ENCODE measurements at places on chromosomes 2 and 18. TPM values are rescaled to one million over a fixed set of nuclear protein-coding genes. Genes with fewer than 3 reads are reported as not detected.

DNA sequence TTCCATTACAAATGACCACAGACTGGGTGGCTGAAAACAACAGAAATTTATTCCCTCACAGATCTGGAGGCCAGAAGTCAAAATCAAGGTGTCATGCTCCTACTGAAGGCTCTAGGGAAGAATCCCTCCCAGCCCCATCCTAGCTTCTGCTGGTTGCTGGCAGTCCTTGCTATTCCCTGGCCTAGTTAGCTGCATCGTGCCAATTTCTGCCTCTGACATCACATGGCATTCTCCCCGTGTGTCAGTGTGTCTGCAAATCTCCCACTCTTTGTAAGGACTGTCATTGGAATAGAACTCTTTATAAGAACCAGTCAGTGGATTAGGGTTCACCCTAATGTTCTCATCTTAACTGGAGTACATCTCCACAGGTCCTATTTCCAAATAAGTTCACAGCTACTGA, 30.5 kb upstream of the NCKAP5 start:
- DNase-seq, result no peak
- peaks cover 9% of the 10 kb centered on the region for H3K4me1 ChIP-seq
- no peaks in the 10 kb centered on the region for H3K36me3 ChIP-seq
- no peaks in the 10 kb centered on the region for H3K27me3 ChIP-seq
- H3K4me3 ChIP-seq, result no peak overlapping the region

DNA sequence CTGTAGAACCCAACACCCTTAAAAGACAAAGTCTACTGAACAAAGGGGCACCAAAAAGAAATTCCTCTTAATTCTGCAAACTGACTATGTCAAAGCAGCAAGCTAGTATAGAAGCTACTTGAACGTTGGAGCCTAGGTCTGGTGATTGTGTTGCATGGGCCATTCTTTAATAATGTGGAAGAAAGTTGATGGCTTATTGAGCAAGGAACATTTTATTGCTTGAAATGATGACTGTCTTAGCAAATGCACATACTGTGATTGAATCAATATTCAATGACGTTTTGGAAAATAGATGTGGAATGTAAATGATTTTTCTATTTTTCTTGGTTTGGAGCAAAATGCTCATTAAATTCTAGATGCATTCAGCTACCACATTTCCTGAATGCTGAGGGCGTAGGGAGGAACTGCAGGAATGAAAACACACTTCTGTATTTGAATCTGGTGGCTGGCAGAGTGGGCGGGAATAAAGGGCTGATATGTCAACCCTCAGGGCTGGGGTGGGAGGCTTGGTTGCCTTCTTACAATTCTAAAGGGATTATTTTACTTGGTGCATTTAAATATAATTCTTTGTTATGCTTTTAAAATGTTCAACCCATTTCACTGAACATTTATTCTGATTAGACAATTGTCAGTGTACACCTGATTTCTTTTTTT, 26.5 kb downstream of the MYO3B start:
- no peaks in the 10 kb centered on the region for H3K27me3 ChIP-seq
- no peak overlapping the region for H3K4me3 ChIP-seq
- H3K36me3 ChIP-seq, result no peaks in the 10 kb centered on the region
- DNase-seq, result no peak

- H3K27ac ChIP-seq, result no peak overlapping the region
- H3K36me3 ChIP-seq, result peaks cover 68% of the 10 kb centered on the region
- H3K27me3 ChIP-seq, result no peaks in the 10 kb centered on the region
- no peak overlapping the region for H3K4me3 ChIP-seq
- H3K4me1 ChIP-seq, result no peaks in the 10 kb centered on the region
- no peak for DNase-seq
Observed at GRCh38 chr2:151423760-151424159, 14.1 kb downstream of the RIF1 start.

DNA sequence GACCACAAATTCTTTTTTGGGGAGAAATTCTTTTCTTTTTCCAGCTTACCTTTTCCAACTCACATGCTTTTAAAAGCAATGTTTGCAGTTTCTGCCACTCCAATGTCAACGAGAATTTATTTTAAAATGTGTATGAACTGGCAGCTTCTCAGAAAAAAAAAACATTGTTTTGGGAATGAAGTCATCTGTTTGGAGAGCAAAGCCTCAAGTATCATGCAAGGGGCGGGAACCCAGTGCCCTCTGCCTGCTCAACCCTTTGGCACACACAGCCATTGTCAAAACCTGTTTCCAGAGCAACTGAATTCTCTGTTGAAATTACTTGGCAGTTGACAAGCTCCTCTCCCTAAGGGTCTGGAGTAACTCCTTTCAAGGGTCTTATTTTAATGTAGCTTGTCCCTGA, 128.5 kb downstream of the QPCT start:
- H3K4me1 ChIP-seq, result no peaks in the 10 kb centered on the region
- no peak overlapping the region for H3K27ac ChIP-seq
- no peak for DNase-seq
- H3K4me3 ChIP-seq, result no peak overlapping the region

DNA sequence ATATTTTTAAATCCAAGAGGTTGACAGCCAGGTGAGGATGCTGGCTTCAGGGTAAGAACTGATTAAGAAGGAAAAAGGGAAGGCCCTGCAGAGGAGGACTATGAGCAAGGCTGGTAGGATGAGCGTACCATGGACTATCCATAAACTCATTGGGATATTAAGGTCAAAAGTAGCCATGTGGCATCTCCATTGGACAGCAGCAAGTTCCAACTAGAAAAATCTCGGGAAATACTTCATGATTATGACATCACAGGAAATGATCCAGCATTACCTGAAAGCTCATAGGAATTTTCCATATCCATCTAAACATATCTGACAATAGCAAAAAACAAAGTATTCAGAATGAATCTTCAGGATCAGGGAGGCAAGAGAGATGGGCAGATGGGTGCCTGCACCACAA, 34.2 kb downstream of the TGFA start:
- no peak for DNase-seq
- no peaks in the 10 kb centered on the region for H3K27me3 ChIP-seq
- H3K36me3 ChIP-seq, result no peaks in the 10 kb centered on the region
- H3K4me3 ChIP-seq, result no peak overlapping the region
- H3K4me1 ChIP-seq, result no peaks in the 10 kb centered on the region
- H3K27ac ChIP-seq, result no peak overlapping the region

DNA sequence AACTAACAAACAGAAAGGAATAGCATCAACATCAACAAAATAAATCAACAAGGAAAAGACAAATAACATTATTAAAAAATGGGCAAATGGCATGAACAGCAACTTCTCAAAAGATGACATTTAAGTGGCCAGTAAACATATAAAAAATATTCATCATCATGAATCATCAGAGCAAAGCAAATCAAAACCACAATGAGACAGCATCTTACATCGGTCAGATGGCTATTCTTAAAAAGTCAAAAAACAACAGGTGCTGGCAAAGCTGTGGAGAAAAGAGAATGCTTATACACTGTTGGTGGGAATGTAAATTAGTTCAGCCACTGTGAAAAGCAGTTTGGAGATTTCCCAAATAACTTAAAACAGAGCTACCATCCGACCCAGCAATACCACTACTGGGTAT, 327.1 kb downstream of the CMPK2 start:
- H3K4me3 ChIP-seq, result no peak overlapping the region
- H3K27ac ChIP-seq, result no peak overlapping the region
- H3K27me3 ChIP-seq, result no peaks in the 10 kb centered on the region
- no peak for DNase-seq
- H3K4me1 ChIP-seq, result no peaks in the 10 kb centered on the region

GRCh38 chr2:221407765-221408164, 164.3 kb downstream of the EPHA4 start:
- no peak for DNase-seq
- no peaks in the 10 kb centered on the region for H3K4me1 ChIP-seq
- H3K36me3 ChIP-seq, result no peaks in the 10 kb centered on the region
- H3K27ac ChIP-seq, result no peak overlapping the region
- no peak overlapping the region for H3K4me3 ChIP-seq
- H3K27me3 ChIP-seq, result no peaks in the 10 kb centered on the region

- no peaks in the 10 kb centered on the region for H3K36me3 ChIP-seq
- no peak for DNase-seq
- H3K27ac ChIP-seq, result no peak overlapping the region
- no peak overlapping the region for H3K4me3 ChIP-seq
Observed at GRCh38 chr2:100893392-100894104, 73.6 kb downstream of the NPAS2 start.

DNA sequence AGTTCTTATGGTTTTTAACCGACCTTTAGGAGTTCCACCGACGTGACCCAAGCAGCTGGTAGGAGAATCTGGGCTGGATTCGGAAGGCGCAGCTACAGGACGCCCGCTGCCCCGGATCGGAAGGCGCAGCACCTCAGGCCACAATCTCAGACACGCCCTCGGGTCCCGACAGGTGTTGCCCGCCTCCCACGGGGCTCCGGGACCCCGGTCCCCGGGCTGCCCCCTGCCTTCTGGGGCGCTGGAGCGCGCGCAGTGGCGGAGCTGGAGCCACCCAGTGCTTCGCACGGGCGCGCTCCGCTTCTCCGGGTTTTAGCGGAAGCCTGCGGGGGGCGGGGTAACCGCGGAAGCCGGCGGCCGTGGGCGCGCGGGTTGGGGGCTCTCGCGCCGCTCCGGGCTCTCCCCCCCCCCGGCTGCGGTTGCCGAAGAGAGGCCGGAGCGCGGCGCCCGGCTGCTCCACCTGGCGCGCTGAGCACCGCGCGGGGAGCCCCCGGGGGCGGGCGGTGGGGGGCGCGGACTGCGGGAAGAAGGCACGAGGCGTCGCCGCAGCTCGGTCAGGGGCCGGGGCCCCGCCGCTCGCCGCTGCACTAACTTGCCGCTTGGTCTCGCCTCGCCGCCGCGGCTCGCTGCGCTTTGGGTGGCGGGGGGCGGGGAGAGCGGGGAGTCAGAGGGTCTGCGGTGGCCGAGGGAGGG, 718.8 kb downstream of the DPP10 start:
- DNase-seq, result peak; percentile 11
- H3K27ac ChIP-seq, result no peak overlapping the region
- H3K36me3 ChIP-seq, result no peaks in the 10 kb centered on the region
- peaks cover 8% of the 10 kb centered on the region for H3K27me3 ChIP-seq

DNA sequence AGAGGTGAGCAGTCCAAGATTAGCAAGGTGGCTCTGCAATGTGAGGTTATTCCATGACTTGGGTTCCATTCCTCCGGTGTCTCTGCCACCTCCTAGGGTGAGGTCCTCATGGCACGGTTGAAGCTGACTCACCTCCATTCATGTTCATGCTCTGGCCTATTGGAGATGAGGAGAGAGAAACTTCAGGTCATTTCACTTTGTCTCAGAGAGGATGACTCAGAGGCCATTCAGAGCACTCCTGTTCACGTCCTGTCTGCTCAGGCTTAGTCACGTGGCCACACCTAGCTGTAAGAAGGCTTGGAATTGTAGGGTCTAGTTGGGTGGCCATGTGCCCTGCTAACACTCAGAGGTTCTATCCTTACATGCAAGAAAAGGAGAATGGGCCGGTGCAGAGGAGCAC, 67.5 kb upstream of the MBOAT2 start:
- DNase-seq, result no peak
- no peaks in the 10 kb centered on the region for H3K36me3 ChIP-seq
- H3K4me3 ChIP-seq, result no peak overlapping the region
- no peaks in the 10 kb centered on the region for H3K27me3 ChIP-seq
- no peak overlapping the region for H3K27ac ChIP-seq
- H3K4me1 ChIP-seq, result no peaks in the 10 kb centered on the region

DNA sequence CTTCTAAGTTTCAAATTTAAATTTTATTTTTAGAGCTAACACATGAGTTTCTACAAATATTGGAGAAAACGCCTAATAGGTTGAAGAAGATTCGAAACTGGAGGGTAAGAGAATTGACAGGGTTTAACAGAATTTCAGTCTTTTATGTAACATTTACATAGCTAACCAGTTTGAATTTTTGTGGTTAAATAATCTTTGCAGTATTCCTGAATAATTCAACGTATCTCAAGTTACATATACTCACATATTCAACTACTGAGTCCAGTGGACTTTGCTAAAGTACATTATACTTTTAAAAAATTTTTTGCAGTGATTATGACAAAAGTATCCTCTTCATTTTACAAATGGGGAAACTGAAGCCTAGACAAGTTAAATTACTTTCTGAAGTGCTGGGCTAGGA, 34.0 kb downstream of the CCNT2 start:
- no peaks in the 10 kb centered on the region for H3K4me1 ChIP-seq
- H3K27ac ChIP-seq, result no peak overlapping the region
- peaks cover 9% of the 10 kb centered on the region for H3K36me3 ChIP-seq
- no peak for DNase-seq
- H3K27me3 ChIP-seq, result no peaks in the 10 kb centered on the region

DNA sequence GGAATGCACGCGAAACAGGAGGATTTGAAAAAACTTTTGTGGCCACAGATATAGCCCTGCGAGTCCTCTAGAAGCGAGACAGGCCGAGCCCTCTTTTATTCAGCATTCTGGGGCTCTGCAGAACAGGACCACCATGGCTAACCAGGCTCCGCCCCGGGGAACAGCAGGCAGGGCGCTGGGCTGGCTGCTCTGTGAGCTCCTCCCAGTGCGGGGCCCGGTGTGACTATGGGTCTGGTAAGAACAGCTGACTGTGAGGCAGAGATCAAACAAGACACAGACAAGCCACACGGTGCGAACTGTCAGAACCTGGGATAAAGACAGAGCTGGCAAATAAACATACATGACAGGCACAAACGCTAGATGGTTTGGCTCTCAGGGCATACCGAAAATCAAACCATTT, 15.5 kb downstream of the PXDN start:
- H3K27ac ChIP-seq, result peak overlapping the region; percentile 3
- H3K4me3 ChIP-seq, result no peak overlapping the region
- H3K4me1 ChIP-seq, result peaks cover 5% of the 10 kb centered on the region
- DNase-seq, result no peak
- no peaks in the 10 kb centered on the region for H3K36me3 ChIP-seq

DNA sequence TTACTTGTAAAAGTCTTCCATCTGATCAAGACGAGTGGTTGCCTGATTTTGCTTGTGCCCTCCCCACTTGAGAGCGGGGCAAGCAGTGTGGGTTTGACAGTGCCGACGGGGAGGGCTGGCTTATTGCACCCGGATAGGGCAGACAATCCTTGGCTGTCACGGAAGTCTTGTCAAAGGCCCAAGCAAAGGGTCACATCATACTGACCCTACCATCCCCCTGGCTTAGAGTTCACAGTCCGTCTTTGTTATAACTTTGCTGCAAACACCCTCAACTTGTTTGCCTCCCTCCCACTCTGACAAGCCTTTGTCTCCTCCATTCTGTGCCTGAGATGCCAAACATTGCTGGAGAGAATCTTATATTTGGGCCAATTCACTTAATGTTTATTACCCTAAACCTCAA, 165.9 kb upstream of the MSH6 start:
- no peaks in the 10 kb centered on the region for H3K4me1 ChIP-seq
- DNase-seq, result no peak
- no peak overlapping the region for H3K27ac ChIP-seq
- no peaks in the 10 kb centered on the region for H3K36me3 ChIP-seq

The IHH gene
- not detected for polyA plus RNA-seq

The INO80C gene
- 26.7 TPM for polyA plus RNA-seq

The SFTPB gene
- 0.98 TPM for polyA plus RNA-seq

The RALBP1 gene
- 32.7 TPM for polyA plus RNA-seq

The LRRC30 gene
- not detected for polyA plus RNA-seq

The ARHGAP15 gene
- polyA plus RNA-seq, result 0.87 TPM

The MOGAT1 gene
- polyA plus RNA-seq, result not detected

Data from psoas muscle (tissue), 8 donors.